ENCODE measurements at places on chromosomes 6 and 20. TPM values are rescaled to one million over a fixed set of nuclear protein-coding genes. Genes with fewer than 3 reads are reported as not detected.

GRCh38 chr6:94362061-94362864 lies 942.9 kb upstream of the EPHA7 start:
- H3K4me1 ChIP-seq, result no peaks in the 10 kb centered on the region
- peaks cover 3% of the 10 kb centered on the region for H3K36me3 ChIP-seq
- H3K4me3 ChIP-seq, result no peak overlapping the region
- no peak overlapping the region for H3K27ac ChIP-seq
- DNase-seq, result no peak

FOXA2 gene
- not detected for total RNA-seq

DNA sequence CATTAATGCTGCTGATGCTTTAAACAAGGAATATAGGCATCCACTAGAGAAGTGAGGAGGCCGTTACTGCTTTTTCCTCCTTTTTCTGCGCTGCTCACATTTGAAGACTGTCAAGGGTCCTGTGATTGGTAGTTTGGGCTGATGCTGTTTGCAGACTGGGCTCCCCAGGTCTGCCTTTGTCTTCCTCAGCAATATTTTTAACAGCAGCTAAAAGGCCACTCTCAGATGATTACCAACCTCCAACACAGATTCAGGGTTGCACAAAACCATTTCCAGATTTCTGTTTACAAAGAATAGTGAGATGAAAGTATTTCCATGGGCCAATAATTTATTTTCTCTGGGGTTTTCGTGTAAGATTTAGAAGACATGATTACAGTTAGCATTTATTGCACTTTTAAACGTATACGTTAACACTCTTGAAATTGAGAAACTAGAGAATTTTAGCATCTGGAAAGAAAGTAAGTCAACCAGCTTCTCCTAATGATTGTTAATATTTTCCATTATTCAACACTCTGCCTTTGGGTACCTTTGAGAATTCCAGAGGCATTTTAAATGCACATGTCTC lies 475.3 kb upstream of the SOX4 start:
- no peak overlapping the region for H3K27ac ChIP-seq
- H3K27me3 ChIP-seq, result no peaks in the 10 kb centered on the region
- H3K4me1 ChIP-seq, result no peaks in the 10 kb centered on the region
- DNase-seq, result no peak

CPXM1 gene
- total RNA-seq, result 69.0 TPM

- peak; percentile 59 for DNase-seq
- H3K36me3 ChIP-seq, result no peaks in the 10 kb centered on the region
- no peak overlapping the region for H3K27ac ChIP-seq
- peak overlapping the region; percentile 90 for H3K4me3 ChIP-seq
- no peaks in the 10 kb centered on the region for H3K27me3 ChIP-seq
These were observed 993 bp upstream of the NCOA7 start for GRCh38 chr6:125789576-125790357.

- H3K4me3 ChIP-seq, result no peak overlapping the region
- H3K36me3 ChIP-seq, result peaks cover 34% of the 10 kb centered on the region
- DNase-seq, result no peak
- H3K27ac ChIP-seq, result no peak overlapping the region
These were observed 38.6 kb downstream of the E2F3 start for GRCh38 chr6:20440296-20440695.

DNA sequence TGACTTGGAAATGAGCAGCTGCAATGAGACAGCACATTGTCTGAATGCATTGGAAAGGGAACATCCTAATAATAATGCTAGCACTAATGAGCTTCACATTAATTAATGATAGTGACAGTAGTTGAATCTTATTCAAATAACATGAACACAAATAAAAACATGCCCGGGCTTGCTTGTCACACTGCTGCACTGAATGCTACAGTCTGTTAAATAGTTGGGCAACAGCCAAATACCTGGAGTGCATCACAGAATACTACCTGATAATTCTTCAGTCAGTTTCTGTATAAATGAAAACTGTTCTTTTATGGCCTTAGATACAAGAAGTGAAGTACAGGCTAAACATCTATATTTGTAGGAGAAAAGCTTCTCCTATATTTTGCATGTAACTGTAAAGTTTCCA lies 458.7 kb downstream of the RNF144B start:
- H3K4me3 ChIP-seq, result no peak overlapping the region
- no peaks in the 10 kb centered on the region for H3K27me3 ChIP-seq
- no peak for DNase-seq
- no peaks in the 10 kb centered on the region for H3K36me3 ChIP-seq
- no peak overlapping the region for H3K27ac ChIP-seq

GRCh38 chr6:89239338-89239737 lies 22.2 kb upstream of the GABRR1 start:
- H3K27me3 ChIP-seq, result no peaks in the 10 kb centered on the region
- no peak overlapping the region for H3K4me3 ChIP-seq
- DNase-seq, result peak; percentile 38
- peaks cover 6% of the 10 kb centered on the region for H3K4me1 ChIP-seq

GRCh38 chr6:34986845-34987246 lies 97.8 kb downstream of the ANKS1A start:
- no peak overlapping the region for H3K4me3 ChIP-seq
- no peak overlapping the region for H3K27ac ChIP-seq
- H3K36me3 ChIP-seq, result peaks cover 14% of the 10 kb centered on the region
- H3K4me1 ChIP-seq, result no peaks in the 10 kb centered on the region

DNA sequence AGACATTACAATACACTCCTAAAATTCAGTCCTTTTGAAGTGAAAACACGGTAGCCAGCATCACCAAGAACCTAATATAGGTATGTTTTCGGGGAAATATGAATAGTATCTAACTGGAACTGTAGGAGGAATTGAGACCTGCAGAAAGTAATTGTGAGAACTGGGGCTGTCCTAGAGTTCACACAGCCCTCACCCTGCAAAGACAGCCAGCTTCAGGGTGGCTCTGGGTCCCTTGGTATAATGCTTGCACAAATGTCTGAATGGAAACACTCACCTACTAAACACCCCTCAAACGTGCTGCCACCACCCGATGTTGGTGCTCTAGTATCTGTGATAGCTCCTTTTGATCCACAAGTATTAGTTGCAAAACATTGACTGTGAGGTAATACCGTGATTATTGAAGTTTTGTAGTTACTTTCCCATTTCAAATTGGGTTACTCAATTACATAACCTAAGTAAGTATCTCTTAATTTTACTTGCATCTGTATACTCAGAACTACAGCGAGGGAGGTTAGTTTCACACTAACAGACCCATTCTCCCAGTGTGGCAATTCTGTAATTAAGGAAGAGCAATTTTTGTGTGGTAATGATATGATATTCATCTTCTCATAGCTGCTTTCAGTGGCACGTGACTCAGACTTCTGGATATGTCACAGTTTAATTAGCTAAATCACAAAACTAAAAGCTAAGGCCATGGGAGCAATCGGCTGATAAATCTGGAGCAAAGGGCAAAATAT lies 129.5 kb downstream of the INSM1 start:
- no peaks in the 10 kb centered on the region for H3K4me1 ChIP-seq
- DNase-seq, result no peak
- H3K4me3 ChIP-seq, result no peak overlapping the region

ECHDC1 gene
- total RNA-seq, result 47.8 TPM

- H3K27me3 ChIP-seq, result no peaks in the 10 kb centered on the region
- no peaks in the 10 kb centered on the region for H3K4me1 ChIP-seq
- DNase-seq, result no peak
- H3K27ac ChIP-seq, result no peak overlapping the region
These were observed 201.7 kb upstream of the SASH1 start for GRCh38 chr6:148140772-148141557.

GRCh38 chr20:50303573-50304500 lies 113.2 kb downstream of the CEBPB start:
- H3K4me1 ChIP-seq, result peaks cover 5% of the 10 kb centered on the region
- no peak overlapping the region for H3K27ac ChIP-seq
- H3K27me3 ChIP-seq, result no peaks in the 10 kb centered on the region
- H3K4me3 ChIP-seq, result no peak overlapping the region
- no peaks in the 10 kb centered on the region for H3K36me3 ChIP-seq
- peak; percentile 20 for DNase-seq

SGK2 gene
- not detected for total RNA-seq

GRCh38 chr6:144624716-144625115 lies 339.6 kb downstream of the UTRN start:
- no peaks in the 10 kb centered on the region for H3K4me1 ChIP-seq
- peaks cover 4% of the 10 kb centered on the region for H3K36me3 ChIP-seq
- no peaks in the 10 kb centered on the region for H3K27me3 ChIP-seq
- DNase-seq, result no peak
- H3K27ac ChIP-seq, result no peak overlapping the region

- no peak overlapping the region for H3K4me3 ChIP-seq
- H3K4me1 ChIP-seq, result no peaks in the 10 kb centered on the region
- no peak overlapping the region for H3K27ac ChIP-seq
These were observed 81.2 kb downstream of the EZR start for GRCh38 chr6:158737710-158738615.

DNA sequence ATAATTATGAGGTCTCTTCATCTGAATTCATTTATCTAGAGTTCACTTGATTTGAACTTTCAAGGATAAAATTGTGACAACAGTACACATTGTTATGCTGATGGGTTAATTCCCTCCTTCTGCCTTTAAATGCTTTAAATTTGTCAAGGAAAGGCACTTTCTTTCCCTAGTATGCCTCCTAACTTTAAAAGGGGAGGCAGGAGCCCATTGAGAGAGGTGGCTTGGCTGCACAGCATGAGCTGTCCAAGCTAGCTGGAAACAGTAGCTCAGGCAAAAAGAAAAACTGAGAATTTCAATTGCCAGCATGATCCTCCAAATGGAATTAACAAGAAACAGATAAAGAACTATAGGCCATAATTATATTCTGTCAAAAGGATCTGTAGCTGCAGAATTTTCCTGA lies 243.3 kb upstream of the GRIK2 start:
- H3K27ac ChIP-seq, result no peak overlapping the region
- no peaks in the 10 kb centered on the region for H3K36me3 ChIP-seq
- no peaks in the 10 kb centered on the region for H3K4me1 ChIP-seq
- no peak overlapping the region for H3K4me3 ChIP-seq
- no peak for DNase-seq

GRCh38 chr20:4794846-4795245 lies 73.1 kb downstream of the PRND start:
- DNase-seq, result no peak
- no peaks in the 10 kb centered on the region for H3K4me1 ChIP-seq
- no peaks in the 10 kb centered on the region for H3K27me3 ChIP-seq
- no peak overlapping the region for H3K4me3 ChIP-seq
- H3K36me3 ChIP-seq, result peaks cover 24% of the 10 kb centered on the region

DNA sequence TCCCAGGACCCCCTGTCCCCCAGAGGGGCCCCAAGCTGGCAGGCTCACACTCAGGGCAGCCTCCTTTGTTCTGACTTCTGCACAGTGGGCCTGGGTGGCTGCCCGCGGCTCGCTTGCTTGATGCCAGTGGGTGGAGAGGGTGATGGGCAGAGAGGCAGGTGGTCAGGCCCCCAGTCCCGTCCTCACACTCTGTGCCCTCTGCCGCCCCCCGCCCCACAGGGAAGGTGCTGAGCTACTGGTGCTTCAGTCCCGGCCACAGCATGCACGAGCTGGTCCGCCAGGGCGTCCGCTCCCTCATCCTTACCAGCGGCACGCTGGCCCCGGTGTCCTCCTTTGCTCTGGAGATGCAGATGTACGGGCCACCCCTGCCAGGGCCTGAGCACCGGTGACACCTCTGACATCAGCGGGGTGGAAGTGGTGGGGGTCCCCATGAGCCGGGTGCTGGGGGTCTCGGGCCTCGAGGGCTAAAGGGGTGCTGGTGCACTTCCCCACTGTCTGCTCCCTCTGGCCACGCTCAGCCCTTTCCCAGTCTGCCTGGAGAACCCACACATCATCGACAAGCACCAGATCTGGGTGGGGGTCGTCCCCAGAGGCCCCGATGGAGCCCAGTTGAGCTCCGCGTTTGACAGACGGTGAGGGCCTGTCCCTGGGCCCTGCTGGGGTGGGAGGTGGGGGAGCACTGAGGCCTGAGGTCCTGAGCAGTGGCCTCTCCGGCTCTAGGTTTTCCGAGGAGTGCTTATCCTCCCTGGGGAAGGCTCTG lies 8.9 kb upstream of the TNFRSF6B start:
- H3K36me3 ChIP-seq, result peaks cover 6% of the 10 kb centered on the region
- H3K27me3 ChIP-seq, result no peaks in the 10 kb centered on the region
- no peak overlapping the region for H3K4me3 ChIP-seq
- no peak for DNase-seq

DNA sequence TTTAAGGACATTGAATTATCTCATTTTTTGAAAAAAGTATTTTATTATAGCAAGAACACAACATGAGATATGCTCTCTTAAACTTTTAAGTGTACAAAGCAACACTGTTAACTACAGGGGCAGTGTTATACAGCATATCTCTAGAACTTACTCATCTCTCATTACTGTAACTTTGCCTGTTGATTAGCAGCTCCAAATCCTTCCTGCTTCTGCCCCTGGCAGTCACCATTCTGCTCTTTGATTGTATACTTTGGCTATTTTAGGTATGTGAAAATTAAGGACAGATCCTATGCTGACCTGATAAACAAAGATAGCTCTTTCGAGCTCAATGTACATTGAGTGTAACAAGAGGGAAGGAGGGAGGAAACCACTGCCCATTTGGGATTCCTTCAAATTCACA lies 1349.8 kb upstream of the GJE1 start:
- no peak for DNase-seq
- H3K27ac ChIP-seq, result no peak overlapping the region
- no peaks in the 10 kb centered on the region for H3K4me1 ChIP-seq
- no peaks in the 10 kb centered on the region for H3K27me3 ChIP-seq
- H3K4me3 ChIP-seq, result no peak overlapping the region
- H3K36me3 ChIP-seq, result no peaks in the 10 kb centered on the region

DNA sequence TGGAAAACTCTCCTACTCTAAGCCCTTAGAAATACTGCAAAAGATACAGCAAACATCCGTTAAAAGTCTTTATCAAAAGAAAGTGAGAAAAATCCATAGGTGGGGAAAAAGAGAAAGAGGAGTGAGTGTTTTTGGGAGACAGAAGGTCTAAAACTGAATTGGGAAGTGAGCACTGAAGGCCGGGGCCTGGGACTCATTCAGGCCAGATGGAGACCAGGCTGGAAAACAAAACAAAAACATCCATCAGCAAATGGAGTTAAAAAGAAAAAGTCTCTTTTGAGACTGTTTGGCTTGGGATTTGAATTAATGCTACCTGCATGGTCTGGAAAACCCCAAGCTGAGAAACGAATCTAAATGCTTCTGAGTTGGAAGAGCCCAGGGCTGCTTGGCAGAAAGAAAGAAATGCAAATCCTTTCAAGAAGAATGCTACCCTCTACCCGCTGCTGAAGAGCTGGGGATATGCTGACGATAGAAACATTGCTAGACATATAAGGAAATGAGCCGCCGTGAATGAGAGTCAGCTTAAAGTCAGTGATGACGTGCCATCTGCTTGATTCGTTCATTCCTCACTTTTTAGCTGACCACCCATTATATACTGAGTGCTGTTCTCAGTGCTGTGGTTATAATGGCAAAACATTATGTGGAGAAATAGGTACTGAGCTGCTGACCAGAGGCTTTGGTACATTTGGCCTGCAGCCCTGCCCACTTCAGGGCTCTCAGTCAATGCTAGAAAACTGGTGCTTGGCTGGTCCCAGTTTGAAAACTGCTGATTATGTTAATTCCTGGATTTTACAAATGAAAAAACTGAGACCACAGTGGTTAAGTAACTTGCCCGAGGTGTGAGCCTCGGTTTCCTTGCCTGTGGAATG lies 28.0 kb upstream of the TULP4 start:
- H3K36me3 ChIP-seq, result no peaks in the 10 kb centered on the region
- peak; percentile 51 for DNase-seq
- peak overlapping the region; percentile 0 for H3K4me3 ChIP-seq
- peak overlapping the region; percentile 27 for H3K27ac ChIP-seq

MYBL2 gene
- total RNA-seq, result 165 TPM

SAPCD1 gene
- total RNA-seq, result 3.2 TPM

GRCh38 chr6:39213195-39213920 lies 15.9 kb downstream of the KCNK5 start:
- H3K27me3 ChIP-seq, result no peaks in the 10 kb centered on the region
- peaks cover 22% of the 10 kb centered on the region for H3K36me3 ChIP-seq
- DNase-seq, result no peak
- H3K4me3 ChIP-seq, result no peak overlapping the region
- peaks cover 25% of the 10 kb centered on the region for H3K4me1 ChIP-seq
- H3K27ac ChIP-seq, result no peak overlapping the region

SLC35D3 gene
- 0.57 TPM for total RNA-seq

BMP7 gene
- 17.7 TPM for total RNA-seq

APCDD1L gene
- 1.1 TPM for total RNA-seq
